Liver (tissue), 10 donors: ENCODE measurements at places on chromosomes 7 and 10. TPM values are rescaled to one million over a fixed set of nuclear protein-coding genes. Genes with fewer than 3 reads are reported as not detected.

GRCh38 chr10:47107007-47107747, 192.8 kb upstream of the GDF10 start:
- no peak for DNase-seq

DNA sequence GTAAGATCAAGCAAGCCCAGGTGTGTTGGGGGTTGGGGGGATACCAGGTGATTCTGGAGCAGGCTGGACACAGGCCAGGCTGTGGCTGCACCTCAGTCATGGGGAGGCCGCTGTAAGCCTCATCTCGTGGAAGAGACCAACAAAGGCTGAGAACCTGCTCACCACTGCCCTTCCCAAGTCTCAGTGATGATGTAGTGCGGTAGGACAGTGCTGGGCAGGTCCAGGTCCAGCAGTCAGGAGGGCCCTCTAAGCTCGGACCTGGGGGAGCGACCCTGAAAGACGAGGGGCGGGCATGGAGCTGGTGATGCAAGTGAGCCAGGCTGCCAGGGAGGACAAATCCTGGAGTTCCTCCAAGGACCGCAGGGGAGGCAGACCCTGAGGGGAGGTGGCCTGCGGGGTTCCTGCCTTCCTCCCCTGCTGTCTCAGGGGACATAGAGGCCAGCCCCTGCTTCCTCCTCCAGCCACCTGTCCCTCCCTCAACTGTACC, 3.3 kb upstream of the PWWP2B start:
- DNase-seq, result no peak

- no peak for DNase-seq
These were observed 66.2 kb downstream of the DNAJB6 start for GRCh38 chr7:157402911-157403534.

Gene SEMA3A
- total RNA-seq, result 0.25 TPM

Gene MIOS
- total RNA-seq, result 16.5 TPM

DNA sequence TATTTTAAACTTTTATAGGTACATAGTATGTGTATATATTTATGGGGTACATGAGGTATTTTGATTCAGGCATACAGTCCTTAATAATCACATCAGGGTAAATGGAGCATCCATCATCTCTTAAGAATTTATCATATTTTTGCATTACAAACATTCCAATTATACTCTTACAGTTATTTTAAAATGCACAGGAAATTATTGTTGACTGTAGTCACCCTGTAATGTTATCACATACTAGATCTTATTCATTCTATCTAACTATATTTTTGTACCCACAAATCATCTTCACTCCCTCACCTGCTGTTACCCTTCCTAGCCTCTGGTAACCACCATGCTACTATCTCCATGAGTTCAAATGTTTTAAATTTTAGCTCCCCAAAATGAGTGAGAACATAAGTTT, 56.3 kb upstream of the FAM3C start:
- DNase-seq, result no peak

DNA sequence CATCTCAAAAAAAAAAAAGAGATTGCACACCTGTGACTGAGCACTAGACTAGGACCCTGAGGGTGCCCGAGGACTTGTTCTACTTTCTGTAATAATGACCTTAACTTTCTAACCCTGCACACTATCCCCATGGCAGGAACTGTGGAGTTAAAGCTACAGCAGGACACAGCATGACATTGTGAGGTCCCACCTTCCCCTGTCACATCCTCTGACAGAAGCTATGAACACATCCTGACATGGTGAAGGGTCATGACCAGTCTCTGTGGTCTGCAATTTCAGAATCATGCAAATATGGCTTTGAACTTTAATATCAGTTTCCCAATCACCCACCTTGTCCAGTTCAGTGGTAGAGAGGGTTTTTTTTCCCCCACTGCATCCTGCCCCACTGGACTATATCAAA, 18.5 kb upstream of the SAR1A start:
- no peak for DNase-seq

DNA sequence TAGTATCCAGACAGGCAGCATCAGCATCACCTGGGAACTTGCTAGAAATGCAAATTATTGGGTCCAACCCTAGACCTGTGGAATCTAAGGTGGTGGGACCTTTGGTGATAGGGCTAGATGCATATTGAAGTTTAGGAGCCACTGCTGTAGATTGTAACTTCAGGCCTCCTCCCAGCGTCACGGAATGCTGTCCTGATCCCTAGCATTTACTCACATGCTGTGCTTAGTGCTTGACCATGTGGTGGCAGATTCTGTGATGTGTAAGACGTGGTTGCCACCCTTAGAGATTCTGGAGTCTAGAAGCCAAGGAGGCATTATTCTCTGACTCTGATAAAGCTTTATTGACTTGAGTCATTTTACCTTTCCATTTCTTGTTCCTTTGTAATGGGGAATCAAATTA, 13.5 kb downstream of the AHR start:
- DNase-seq, result no peak

Gene GRM3
- total RNA-seq, result 0.09 TPM

- no peak for DNase-seq
These were observed 164.2 kb downstream of the PCLO start for GRCh38 chr7:82998436-82998835.

- DNase-seq, result no peak
These were observed 114.1 kb downstream of the ZFAND4 start for GRCh38 chr10:45558425-45558824.

- no peak for DNase-seq
These were observed at the start of gene PNLIPRP2 for GRCh38 chr10:116620423-116621400. Gene PNLIPRP2, plus strand, starts transcription at chr10:116620953.

DNA sequence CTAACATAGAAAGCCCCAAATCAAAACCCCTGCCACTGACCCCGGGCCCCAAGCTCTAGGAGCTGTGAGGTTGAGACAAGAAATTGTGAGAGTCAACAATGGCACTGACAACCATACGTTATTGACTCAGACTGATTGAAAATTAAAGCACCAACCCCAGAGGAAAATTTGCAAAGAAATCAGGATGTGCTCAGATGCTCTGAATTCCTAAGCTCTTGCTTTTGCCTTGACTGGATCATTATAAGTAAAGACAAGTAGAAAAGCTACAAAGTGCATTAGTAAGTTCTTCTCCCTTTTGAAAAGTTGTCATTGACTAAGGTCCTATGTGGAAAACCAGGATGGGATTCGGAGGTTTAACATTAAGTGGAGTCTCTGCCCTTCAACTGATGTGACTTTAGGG, 130.2 kb downstream of the SAMD9 start:
- DNase-seq, result no peak
